GDM1 (cell line): ENCODE measurements at places on chromosomes 11 and 22.
A peak's percentile ranks its signal among the peaks of the same experiment; 100 is the strongest.

DNA sequence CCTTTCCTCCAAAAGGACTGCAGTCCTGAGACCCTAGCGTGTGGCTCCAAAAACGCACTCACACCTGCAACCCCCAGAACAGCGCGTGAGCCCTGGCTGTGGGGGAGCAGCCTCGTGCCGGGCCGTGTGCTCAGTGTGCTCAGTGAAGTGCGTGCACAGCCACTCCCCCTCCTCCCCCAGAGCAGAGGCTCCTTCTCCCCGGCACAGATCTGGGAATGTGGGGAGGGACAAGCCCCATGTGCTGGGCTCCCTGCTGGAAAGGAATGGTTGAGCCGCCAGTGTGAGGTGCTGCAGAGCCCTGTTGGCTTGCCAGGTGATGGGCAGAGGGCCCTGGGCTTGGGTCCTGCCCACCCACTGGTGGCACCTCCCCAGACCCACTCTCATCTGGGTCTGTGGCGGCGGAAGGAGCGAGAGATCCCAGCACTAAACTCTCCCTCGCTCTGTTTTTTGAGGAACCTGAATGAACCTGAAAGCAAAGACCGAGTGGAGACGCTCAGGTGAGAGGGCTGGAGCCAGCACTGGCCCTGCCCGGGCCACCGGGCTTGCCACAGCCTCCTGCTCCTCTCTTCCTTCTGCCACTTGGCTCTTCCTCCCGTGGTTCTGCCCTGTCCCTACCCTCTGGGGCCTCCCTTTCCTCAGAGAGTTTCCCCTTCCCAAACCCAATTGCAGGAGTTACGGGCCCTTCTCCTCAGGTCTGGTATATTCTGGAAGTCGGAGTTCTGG, 9.0 kb downstream of the RCOR2 start:
- no peak for DNase-seq

- no peak for DNase-seq
These were observed 16.2 kb downstream of the ARVCF start for GRCh38 chr22:20000246-20001081.

DNA sequence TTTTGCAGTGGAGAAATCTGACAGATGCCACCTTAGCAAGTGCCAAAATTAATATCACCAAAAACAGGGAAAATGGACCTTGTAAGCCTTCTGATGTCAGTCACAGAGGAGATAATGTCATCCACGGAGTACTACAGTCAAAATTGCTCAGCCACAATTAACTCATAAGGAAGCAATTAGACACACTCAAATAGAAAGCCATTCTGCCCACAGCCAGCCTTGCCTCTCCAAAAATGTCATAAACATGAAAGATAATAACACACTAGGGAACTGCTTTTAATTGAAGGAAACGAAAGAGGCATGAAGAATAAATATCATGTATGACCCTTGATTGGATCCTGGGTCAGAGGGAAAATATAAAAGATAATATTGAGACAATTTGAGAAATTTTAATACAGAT, 505.6 kb upstream of the API5 start:
- DNase-seq: no peak

GRCh38 chr11:9600644-9601036, 27.2 kb downstream of the WEE1 start:
- DNase-seq: no peak

DNA sequence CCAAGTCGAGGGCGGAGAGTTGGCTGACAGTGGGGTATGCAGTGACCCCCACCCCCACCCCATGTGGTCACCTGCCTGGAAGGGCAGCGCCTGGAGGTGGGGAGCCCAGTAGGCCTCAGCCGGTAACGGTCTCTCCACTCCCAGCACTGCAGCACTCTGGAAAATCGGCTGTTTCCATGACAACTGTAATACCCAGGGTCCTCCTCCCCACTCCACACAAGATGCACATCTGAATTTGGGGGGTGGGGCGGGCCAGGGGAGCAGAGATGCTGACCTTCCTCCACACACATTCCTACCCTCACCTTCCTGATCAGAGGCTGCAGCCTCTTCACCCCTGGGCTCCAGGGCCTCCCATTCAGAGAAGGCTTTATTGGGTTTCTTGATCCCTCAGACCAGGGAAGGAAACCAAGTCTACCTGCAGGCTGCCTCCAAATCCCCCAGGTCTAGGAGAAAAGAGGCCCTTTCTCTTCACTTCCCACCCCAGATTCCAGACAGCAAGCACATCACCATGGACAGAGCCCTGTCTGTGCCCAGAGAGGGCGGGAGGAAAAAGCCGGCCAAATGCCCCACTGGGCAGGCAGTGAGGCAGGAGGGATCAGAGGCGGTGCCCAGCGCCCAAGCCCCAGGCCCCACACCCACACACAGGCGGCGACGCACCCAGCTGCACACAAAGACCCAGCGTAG, 46.5 kb downstream of the SLC22A12 start:
- no peak for DNase-seq

DNA sequence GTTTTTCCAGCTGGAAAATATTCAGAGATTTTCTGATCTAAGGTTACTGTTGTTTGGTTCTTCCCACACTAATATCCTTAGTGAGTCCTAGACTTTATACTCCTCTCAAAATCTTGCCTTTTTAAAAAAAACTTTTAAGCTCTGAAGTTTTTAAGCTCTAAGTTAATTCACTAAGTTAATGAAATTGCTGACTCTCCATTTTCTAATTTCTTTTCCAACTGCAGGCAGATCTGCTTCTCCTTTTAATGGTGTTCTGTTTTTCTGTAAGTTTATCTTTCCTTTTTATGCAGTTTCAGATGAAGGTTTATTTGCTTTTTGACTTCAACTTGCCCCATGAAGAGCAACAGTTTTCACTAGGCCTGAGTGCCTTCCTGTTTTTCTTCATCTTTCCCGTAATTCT, 125.8 kb upstream of the ARHGAP42 start:
- no peak for DNase-seq

GRCh38 chr11:20596205-20597153, 2.9 kb upstream of the SLC6A5 start:
- no peak for DNase-seq

GRCh38 chr22:49046546-49047361, 780.9 kb downstream of the BRD1 start:
- DNase-seq: no peak

DNA sequence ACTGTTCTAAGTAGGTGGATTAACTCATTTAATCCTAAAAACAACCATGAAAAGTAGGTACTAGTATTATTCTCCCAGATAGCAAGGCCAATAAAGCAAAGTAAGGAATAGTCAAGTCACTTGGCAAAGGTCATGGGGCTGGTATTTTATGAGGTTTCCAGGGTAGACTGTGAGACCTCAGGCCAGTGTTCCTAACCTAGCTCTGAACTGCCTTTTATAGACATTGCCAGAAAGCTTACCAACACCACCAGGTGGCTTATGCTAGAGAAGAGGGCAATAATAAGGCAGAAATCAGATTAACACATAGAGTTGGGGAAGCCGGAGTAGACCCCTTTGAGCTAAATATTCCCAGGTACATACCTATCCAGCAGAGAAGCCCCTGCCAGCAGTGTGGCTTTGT, 490.9 kb upstream of the TENM4 start:
- DNase-seq: no peak

DNA sequence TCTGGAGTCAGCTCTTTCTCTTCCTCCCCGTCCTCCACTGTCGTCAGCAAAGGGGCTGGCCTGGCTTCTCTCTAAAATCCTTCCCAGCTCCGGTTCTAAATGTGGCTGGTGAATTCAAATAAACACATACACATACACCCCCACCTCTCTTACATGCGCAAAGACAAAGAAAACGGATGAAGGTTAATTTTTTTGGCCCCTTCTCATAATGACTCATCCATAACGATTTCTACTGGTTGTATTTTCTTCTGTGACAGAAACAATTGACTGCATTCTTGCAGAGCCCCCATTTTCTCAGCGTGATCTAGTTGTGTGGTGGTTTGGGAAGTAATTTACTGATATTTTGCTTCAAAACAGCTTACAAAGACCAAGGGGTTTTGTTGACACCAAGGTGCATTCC, 130.0 kb upstream of the NTM start:
- DNase-seq: no peak

DNA sequence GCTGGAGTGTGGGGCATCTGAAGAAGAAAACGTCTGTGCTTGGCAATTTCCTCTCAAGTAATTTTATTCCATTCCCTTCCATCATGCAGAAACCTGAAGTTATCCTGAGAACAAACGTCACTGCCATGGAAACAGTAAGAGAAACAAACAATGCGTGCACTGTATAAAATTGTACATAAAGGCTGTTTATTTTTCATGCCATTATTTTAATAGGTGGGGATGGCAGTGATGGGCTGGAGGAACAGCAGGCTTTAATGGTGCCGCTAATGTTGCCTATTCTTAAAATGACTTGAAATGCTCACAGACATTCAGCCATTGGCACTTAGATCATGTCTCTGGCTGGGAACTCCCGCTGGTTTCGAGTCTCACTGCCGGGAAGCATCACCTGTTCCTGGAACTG, 7.5 kb upstream of the SEZ6L start:
- DNase-seq: no peak

DNA sequence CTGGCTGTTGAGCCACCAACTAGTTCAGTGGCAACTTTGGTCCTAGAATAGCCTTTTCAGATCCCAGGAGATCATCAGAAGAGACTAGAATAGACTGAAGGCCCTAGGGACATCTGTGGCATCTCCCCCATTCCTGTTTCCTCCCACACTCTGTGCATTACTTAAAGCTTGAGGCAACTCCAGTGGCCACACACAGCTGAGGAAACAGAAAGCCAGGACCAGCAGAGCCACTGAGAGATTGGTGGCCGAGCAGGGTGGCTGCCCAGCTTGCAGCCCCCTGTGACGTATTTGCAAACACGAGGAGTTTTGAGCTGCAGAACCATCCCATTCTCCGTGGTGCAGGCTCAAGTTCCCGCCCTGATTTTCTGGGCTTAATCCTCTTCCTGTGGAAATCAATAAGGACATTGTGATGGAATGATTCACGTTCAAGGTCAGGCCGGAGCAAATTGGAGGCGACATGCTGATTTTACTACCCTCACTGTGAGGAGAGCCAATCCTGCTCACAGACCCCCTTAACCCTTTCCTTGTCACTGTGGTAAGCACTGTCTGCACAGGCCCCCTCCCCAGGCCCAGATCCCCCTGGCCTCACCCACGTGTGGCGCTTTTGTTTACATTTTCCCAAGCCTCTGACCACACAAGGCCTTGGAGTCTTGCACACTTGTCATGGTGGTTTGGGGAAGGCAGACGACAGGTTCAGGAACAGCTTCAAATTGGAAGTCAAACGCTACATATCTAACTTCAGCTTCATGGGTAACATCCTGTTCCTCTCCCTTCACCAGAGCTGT, 69.1 kb upstream of the MYOD1 start:
- no peak for DNase-seq

- DNase-seq: no peak
These were observed 1.3 kb upstream of the UBE4A start for GRCh38 chr11:118358071-118358470.

DNA sequence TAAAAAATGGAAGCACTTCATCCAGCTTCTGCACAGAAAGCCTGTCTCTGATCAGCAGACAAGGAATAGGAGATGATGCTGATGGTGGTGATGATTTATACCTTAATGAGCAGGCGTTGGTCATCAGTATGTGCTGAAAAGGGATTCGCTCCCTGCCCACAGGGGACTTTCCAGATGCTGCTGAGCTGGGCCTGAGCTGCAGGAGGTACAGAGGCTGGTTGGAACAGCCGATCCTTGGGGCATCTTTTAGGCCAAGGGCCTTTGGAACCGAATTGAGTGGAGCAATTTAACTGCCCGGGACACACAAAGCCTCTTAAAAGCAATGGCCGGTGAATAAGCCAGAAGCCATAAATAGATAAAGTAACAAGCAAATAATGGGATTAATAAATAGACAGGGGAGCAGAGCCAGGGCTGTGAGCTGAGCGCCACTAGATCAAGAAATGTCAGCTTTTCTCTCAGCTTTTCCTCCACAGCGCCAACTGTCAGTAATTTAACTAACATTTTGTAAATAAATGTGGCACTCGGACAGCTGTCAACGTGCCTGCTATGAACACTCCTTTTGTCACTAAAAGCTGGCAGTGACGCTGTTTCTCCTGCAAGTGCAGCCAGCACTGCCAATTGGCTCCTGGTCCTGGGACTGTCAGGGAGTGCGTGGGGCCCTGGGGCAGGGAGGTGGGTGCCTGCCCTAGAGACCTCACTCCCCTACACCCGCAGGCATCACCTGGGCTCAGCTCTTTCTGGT, 562.3 kb downstream of the NTM start:
- DNase-seq: no peak

DNA sequence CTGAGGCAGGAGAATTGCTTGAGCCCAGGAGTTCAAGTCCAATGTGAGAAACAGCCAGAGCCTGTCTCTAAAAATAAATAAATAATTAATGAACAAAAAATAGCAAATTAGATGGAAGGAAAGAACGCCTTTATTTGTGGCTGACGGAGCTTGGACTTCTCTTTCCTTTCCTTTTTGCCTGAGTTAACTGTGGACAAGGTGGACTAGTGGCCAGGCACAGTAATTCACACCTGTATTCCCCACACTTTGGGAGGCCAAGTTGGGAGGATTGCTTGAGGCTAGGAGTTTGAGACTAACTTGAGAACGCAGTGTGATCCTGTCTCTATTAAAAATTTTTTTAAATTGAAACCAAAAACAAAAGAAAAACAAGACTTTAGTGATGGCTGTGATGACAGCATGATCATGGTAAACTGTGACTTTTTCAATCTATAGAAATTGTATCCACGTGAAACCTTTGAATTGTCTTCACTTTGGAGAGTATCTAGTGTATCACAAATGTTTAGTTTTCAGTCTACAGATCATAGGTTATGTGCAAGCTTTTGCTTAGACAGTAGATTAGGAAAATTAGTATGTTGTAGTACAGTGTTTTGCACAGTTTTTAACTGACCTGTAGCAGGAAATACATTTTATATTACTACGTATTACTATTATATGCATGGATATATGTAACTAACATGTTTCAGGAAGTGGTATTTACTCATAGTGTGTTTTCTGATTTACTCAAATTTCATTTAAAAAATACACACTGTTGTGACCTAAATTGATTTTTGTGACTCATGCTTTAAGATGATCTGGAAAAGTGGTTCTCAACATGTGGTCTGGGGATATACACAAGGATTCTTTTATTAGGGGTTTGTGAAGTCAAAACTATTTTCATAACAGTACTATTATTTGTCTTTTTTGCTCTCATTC, 42.1 kb downstream of the KDM2A start:
- DNase-seq: no peak

GRCh38 chr11:10590218-10590915, 21.9 kb upstream of the LYVE1 start:
- no peak for DNase-seq

GRCh38 chr11:79600711-79601110, 159.9 kb upstream of the TENM4 start:
- no peak for DNase-seq

- DNase-seq: no peak
These were observed 14.8 kb downstream of the PPFIBP2 start for GRCh38 chr11:7528514-7529049.

- DNase-seq: peak; percentile 83
These were observed at the start of gene TP53I11 for GRCh38 chr11:44950625-44951476. TP53I11 (minus strand) TSS chr11:44950883; CDS start chr11:44938335, 12,548 bp downstream.

GRCh38 chr11:34331736-34332135, 26.1 kb downstream of the ABTB2 start:
- no peak for DNase-seq
